ENCODE measurements at places on chromosomes 12 and 14. TPM values are rescaled to one million over a fixed set of nuclear protein-coding genes. Genes with fewer than 3 reads are reported as not detected.

- no peak overlapping the region for H3K4me3 ChIP-seq
- no peak overlapping the region for H3K27ac ChIP-seq
- no peaks in the 10 kb centered on the region for H3K27me3 ChIP-seq
- no peaks in the 10 kb centered on the region for H3K36me3 ChIP-seq
Measured at GRCh38 chr14:74859757-74860552, 16.0 kb downstream of the PROX2 start.

DNA sequence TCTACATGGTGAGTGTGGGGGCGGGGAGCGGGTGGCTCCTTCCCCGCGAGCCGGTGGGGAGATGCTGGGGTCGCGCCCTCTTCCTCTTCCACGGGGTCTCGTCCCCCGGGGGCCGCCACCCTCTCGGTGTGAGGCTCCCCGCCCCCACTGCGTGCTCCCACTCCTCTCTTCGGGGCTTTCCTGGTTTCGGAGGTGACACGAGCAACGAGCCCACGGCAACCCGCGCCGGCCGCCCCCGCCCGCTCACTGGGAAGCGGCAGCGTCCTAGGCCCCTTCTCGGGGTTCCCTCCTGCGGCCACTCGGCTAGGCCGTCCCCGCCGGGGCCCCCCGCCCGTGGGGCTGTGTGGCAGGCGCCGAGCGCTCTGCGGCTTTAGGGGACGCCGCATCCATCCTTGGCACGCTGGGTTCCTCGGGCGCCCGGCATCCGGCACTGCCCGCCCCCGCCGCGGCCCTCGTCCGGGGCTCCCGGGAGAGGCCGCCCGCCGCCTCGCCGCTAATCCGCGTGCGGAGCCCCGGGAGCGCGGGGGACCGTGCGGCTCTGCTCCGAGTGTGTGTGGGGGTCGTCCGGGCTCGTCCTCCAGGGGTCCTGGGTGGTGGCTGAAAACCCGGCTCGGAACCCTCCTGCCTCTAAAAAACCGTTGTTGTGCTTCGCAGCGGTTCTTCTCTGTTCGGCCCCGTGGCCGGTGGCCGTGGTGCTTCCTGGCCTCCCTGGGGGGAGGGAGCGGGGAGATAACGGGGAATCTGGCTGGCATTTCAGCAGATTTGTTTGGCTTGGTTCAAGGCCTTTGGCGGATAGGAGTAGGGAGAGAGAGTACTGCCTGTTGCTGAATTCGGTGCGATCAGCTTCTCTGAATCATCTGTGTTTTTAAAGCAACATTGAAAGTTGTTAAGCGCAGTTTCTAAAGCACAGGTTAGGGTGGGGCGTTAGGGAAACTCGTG lies 1.0 kb downstream of the PCNX1 start:
- peak overlapping the region; percentile 99 for H3K4me3 ChIP-seq
- H3K4me1 ChIP-seq, result peaks cover 32% of the 10 kb centered on the region
- peak overlapping the region; percentile 94 for H3K27ac ChIP-seq
- no peaks in the 10 kb centered on the region for H3K27me3 ChIP-seq
- DNase-seq, result no peak

Gene TRHDE
- under 0.01 TPM for total RNA-seq

DNA sequence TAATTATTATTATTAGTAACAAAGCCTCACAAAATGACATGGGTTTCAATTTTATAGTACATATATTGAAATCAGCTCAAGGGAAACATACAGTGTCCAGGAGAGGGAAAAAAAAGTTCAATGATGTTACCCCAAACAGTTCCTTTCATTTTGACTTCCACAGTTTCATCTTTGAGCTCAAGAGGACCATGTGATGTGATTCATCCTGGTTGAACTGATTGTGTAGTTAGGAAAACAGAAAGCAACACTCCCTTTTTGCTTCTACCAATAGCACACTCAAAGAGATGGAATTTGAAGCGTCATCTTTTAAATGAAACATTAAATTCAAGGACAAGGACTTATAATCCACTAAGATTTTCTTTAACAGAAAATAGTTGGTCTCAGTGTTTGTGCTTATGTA lies 461.0 kb downstream of the FOXG1 start:
- H3K4me1 ChIP-seq, result no peaks in the 10 kb centered on the region
- no peaks in the 10 kb centered on the region for H3K36me3 ChIP-seq
- no peak overlapping the region for H3K27ac ChIP-seq
- H3K4me3 ChIP-seq, result no peak overlapping the region
- no peak for DNase-seq

Gene RAD9B
- 0.76 TPM for total RNA-seq

- H3K27me3 ChIP-seq, result no peaks in the 10 kb centered on the region
- no peak for DNase-seq
- H3K4me1 ChIP-seq, result no peaks in the 10 kb centered on the region
Measured at GRCh38 chr12:2756756-2757155, 38.0 kb upstream of the FKBP4 start.

Gene PRKD1
- total RNA-seq, result 10.7 TPM

Gene KRT2
- total RNA-seq, result not detected

DNA sequence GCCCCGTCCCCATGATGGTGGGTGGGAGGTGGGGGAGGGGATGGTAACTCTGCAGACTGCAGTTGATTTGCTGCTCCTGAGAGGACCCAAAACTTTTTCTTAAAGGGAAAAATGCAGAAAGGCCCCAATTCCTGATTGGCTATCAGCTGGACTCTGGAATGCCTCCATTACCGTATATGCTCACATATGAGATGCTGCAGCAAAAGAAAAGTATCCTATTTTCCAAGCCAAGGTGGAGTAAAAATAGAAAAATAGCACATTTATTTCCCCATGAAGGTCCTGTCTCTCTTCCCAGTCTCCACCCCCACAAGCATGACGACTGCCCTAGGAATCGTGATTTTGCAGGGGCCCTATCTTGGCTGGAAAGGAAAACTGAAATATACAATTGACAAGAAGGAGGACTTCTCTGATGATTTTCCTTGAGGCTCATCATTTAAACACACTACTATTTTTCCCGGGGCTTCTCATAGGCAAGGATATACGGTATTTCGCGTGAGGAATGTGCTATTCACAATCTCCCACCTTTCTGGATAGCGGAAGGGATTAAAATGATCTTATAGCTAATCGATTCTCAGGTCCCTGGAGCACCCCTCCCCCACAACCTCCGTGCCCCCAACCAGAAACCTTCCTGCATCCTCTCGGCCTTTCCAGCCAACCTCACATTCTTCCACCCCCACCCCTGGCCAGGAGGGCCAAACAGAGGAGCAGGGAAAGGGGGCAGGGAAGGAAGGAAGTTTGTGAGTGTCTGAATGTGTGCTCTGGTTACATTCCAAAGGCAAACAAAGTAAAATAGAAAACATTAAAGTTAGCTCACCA lies 138.9 kb upstream of the CCND2 start:
- H3K36me3 ChIP-seq, result no peaks in the 10 kb centered on the region
- DNase-seq, result no peak
- no peak overlapping the region for H3K4me3 ChIP-seq
- no peaks in the 10 kb centered on the region for H3K4me1 ChIP-seq
- H3K27me3 ChIP-seq, result no peaks in the 10 kb centered on the region
- no peak overlapping the region for H3K27ac ChIP-seq

DNA sequence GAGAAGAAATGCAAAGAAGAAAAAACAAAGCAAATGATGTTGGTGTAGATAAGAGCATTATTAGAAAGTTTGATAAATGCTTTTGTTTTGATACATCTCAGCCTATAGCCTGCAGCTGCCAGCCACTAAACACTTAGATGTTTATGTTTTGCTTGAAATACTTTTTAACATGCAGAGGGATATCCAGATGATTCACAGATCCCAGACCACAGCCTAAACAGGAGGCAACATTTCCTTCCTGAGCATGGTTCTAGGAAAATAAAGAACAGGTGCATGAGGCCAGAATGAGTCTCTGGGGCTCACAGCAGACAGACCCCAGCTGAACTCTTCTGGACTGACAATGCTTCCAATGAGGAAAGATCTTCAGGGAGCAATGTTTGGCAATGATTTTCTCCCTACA lies 103.7 kb upstream of the EEA1 start:
- no peak overlapping the region for H3K4me3 ChIP-seq
- no peak for DNase-seq
- no peaks in the 10 kb centered on the region for H3K36me3 ChIP-seq
- H3K4me1 ChIP-seq, result no peaks in the 10 kb centered on the region
- no peak overlapping the region for H3K27ac ChIP-seq

DNA sequence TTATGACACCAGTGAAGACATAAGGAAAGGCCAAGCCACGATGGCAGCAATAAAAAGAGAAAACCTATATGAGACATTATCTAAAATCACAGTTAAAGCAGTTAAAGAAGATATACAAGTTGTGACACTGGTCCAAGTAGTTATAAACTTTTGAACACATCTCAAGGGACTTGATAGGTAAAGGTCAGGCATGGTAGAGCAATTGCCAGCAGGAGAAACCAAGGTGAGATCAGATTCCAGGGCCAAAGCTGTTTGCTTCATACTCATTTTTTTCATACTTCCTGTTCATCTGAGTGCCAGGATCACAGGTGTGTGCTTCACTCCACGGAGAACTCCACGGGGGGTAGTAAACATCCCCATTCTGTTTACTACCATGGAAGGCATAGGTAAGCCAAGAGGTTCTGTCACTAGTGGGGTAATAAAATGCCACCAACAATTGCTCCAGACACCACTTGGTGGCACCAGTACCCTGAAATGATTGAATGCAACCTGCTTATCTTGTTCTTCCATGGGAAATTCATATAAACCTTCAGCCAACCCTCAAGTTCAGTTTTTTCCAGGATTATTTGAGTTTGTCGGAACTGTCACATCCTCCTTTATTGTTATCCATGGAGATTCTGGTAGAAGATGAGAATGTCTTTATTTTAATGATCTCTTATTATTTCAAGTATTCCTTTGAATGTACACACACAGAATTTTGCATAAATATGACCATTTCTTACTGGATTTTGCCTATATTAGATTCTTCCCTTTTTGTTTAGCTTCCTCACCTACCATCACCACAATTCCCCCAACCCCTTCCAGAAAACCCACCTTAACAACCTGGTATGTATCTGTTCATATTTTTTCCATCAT lies 59.2 kb upstream of the TSPAN8 start:
- H3K36me3 ChIP-seq, result no peaks in the 10 kb centered on the region
- peaks cover 10% of the 10 kb centered on the region for H3K4me1 ChIP-seq
- DNase-seq, result no peak
- no peaks in the 10 kb centered on the region for H3K27me3 ChIP-seq

Gene IL31
- total RNA-seq, result not detected

DNA sequence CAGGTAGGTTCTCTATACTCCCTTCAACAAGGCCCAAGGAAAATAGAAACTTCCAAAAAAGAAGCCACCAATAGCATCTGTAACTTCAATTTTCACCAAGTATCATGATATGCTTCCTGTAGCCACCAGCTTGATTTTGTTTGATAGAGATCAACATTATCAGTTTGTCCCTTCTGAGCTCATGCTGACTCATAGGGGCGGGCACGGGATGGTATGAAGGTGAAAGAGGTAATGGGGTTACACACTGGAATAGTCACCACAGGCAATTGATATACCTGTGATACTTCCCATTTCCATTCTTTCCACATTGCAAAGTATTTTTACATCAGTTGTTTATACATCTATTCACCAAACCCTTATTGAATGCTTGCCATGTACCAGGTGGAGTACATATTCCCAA lies 134.1 kb downstream of the KCNA5 start:
- DNase-seq, result no peak
- H3K4me1 ChIP-seq, result no peaks in the 10 kb centered on the region
- H3K27ac ChIP-seq, result no peak overlapping the region
- H3K36me3 ChIP-seq, result no peaks in the 10 kb centered on the region

- DNase-seq, result no peak
- no peak overlapping the region for H3K4me3 ChIP-seq
- H3K27me3 ChIP-seq, result no peaks in the 10 kb centered on the region
- no peak overlapping the region for H3K27ac ChIP-seq
Measured at GRCh38 chr12:19005257-19005801, 124.2 kb upstream of the PLEKHA5 start.

DNA sequence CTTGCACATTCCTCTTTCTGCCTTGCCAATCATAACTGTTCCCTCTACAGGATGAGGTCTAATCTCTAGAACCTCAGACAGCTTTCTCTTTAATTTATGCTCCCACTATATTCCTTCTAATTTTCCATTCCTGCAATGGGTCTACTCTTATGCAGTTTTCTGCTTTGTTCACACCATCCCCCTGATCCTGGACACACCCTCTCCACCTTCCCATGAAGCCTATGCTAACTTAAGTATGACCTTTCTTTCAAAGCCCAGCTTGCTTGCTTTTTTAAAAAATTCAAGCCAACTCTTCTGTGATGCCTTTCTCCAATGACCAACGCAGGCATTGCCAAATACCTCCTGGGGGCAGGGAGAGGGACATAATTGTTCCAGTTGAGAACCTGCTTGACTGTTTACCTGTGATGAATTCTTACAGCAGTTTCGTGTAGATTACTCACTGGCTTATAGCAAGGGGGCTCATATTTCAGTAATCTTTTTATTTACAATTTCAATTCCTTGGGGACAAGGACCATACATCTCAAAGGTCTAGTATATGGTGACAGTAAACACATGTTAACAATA lies 7.8 kb downstream of the SLC38A1 start:
- no peak overlapping the region for H3K27ac ChIP-seq
- H3K4me1 ChIP-seq, result peaks cover 13% of the 10 kb centered on the region
- no peak overlapping the region for H3K4me3 ChIP-seq

Gene EPYC
- total RNA-seq, result not detected

Gene CCDC196
- total RNA-seq, result not detected

Gene CPM
- 12.9 TPM for total RNA-seq

- peaks cover 51% of the 10 kb centered on the region for H3K36me3 ChIP-seq
- no peak for DNase-seq
- H3K27ac ChIP-seq, result no peak overlapping the region
- H3K4me3 ChIP-seq, result no peak overlapping the region
Measured at GRCh38 chr12:111807232-111807631, 34.8 kb upstream of the MAPKAPK5 start.

GRCh38 chr14:99513183-99513694 lies 32.0 kb downstream of the CCNK start:
- H3K27me3 ChIP-seq, result no peaks in the 10 kb centered on the region
- DNase-seq, result no peak
- H3K27ac ChIP-seq, result no peak overlapping the region
- peaks cover 81% of the 10 kb centered on the region for H3K36me3 ChIP-seq
- H3K4me3 ChIP-seq, result no peak overlapping the region
- H3K4me1 ChIP-seq, result peaks cover 21% of the 10 kb centered on the region

Gene GUCY2C
- not detected for total RNA-seq

Gene TSPAN11
- total RNA-seq, result 3.0 TPM
